ENCODE measurements at places on chromosomes 4 and X. TPM values are rescaled to one million over a fixed set of nuclear protein-coding genes. Genes with fewer than 3 reads are reported as not detected.

SYTL5 gene
- total RNA-seq, result not detected

GPR119 gene
- not detected for total RNA-seq

AFM gene
- total RNA-seq, result not detected

HNRNPH2 gene
- total RNA-seq, result 54.6 TPM

DMRTC1 gene
- total RNA-seq, result not detected

AFF1 gene
- total RNA-seq, result 0.61 TPM

PRSS12 gene
- total RNA-seq, result not detected

MFAP3L gene
- 1.7 TPM for total RNA-seq

BRCC3 gene
- total RNA-seq, result 6.0 TPM

FAM236C gene
- total RNA-seq, result not detected

All from G401 (cell line).